Hepatic stellate cell (primary cell): ENCODE measurements at places on chromosomes 4 and X.

GRCh38 chrX:54494989-54495813 lies 833 bp downstream of the FGD1 start:
- DNase-seq: no peak

DNA sequence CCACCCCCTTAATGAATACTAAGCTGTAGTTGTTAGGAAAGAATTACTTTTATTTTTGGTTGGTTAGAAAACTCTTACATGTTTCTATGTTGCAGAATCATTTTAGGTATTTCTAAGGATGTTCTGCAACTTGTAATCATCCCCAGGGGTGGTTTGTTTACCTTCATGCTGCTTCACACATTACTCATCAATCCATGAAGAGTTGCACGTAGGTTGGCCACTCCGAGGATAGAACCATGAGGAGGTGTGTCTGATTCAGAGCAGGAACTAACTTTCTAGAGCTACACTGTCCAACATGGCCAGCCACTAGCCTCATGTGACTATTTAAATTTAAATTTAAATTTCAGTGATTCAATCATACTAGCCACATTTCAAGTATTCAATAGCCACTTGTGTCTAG lies 127.2 kb upstream of the FRMPD4 start:
- DNase-seq: no peak

DNA sequence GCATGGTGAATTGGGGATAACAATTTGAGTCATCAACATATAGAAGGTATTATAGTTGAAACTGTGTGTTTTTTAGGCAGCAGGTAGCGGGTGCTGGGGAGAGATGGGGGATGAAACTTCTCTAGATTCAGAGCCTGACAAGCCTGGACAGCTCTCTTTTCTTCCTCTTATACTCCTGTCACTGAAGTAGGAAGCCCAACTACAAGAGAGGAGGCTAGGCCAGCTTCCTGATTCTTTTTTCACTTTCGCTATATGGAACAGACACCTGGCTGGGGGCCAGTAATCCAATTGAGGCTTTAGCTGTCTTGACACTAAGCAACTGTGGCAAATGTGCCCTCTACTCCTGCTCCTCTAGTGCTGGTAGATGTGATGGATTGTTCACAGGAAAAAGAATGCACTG lies 69.2 kb downstream of the PHKA1 start:
- no peak for DNase-seq

DNA sequence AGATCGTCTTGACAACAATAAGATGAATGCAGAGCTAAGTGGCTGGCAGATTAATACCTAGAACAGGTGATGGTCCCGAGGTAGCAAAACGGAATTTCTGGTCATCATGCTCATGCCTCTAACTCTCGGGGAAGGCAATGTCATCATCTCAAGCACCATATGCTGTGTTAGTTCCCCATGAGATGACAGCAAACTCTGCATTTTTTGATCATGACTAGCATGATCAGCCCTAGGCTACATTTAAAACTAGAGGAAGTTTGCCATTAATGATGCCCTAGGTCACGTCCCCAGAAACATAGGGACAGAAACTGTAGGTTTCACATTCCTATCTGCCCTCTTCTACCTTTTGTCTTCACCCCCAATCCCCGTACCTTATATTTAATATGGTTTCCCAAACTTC lies 11.6 kb downstream of the LPAR4 start:
- peak; percentile 0 for DNase-seq

- no peak for DNase-seq
These were observed 1.5 kb upstream of the NWD2 start for GRCh38 chr4:37243051-37243450.

DNA sequence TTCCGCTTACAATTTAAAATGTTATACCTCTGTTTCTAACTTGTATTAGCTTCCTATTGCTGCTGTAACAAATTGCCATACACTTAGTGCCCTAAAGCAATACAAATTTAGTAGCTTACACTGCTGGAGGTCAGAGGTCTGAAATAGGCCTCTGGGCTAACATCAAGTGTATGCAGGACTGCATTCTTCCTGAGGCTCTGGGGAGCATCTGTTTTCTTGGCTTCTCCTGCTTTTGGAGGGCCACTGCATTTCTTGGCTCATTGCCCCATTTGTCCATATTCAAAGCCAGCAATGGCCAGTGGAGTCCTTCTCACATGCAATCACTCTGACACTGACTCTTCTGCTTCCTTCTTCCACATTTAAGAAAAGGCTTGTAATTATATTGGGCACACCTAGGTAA lies 639.8 kb upstream of the INTU start:
- DNase-seq: no peak

GRCh38 chr4:81030061-81030980 lies at the start of gene BMP3:
Gene BMP3 (plus strand): TSS chr4:81030708. CDS start chr4:81031285, 577 bp downstream.
- DNase-seq: peak; percentile 31
